ENCODE measurements at places on chromosomes 6 and 20.

DNA sequence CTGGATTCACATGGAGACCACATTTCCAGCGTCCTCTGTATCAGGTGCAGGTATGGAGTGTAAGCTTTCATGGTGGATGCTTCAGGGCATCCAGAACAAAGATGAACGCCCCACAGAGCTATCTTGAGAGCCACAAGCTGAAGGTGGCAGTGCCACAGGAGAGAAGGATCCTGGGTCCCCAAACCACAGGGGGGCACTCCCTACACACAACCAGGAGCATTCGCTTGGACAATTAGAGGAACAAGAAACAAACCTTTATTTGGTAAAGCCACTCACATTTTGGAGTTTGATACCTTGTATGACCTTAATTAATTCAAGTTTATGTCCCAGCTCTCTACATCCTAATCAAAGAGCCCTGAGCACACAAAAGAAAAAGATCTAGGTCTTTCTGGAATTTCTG, 406.3 kb downstream of the PREX1 start:
- no peak for DNase-seq

DNA sequence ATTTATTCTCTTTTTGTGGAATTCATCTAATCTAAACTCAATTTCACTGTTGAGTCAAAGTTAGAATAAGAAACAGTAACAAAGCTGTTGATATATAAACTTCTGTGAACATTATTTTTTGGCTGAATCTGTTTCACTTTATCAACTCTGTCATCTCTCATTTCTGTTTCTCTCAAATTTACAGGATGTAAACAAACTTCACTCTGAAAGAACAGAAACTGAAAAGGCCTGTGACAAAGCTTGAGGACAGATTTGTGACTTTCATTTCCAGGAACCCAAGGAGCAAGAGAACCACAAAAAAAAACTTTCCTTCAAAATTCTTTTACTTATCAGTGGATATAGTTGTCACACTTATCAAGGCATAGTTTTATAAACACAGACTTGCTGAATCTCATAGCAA, 447.9 kb upstream of the OPRM1 start:
- DNase-seq, result no peak

GRCh38 chr6:88513920-88514319, 347.8 kb upstream of the CNR1 start:
- no peak for DNase-seq

DNA sequence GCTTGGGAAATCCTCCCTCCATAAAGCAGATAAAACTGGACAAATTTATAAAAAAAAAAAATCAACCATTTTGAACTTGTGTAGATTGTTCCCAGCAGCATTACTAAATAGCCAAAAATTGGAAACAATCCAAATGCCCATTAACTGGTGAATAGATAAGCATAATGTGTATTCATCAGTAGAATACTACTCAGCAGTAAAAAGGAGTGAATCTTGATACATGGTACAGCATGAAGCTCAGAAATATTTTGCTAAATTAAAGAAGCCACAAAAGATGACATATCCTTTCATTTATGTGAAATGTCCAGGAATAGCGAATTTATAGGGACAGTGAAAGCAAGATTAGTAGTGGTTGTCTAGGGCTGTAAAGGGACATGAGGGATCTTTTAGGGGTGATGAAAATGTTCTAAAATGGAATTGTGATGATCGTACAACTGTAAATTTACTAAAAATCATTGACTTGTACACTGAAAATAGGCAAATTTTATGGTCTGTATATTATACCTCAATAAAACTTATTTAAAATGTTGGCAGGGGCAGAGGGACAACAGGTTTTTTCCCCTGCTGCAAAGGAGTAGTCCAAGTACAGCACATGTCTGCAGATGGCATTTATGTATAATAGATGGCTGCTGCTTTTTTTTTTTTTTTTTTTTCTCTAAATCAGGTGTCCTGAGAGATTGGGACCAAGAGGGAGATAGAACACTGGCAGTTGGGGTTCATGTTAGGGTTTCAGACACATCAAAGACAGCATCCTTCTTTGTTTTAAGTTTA, 59.5 kb downstream of the CBFA2T2 start:
- DNase-seq, result no peak

DNA sequence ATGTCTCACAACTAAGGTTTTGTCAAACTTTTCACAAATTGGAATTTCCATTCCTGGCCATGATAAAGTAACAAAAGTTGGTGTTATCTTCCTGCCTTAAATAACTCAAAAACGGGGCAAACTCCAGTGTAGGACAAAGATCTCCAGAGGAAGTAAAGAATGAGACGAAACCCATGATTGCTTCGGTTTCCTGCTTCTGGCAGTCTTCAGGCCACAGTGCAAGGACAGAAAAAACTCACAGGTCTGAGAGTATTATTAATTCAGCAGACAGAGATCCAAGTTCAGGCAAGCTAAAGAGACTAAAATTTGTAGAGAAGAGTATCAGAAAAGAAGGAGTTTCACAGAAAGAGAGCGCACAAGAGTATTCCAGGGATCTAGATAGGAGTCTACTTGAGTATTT, 64.8 kb upstream of the RCAN2 start:
- DNase-seq, result no peak

- DNase-seq, result no peak
Observed at GRCh38 chr20:57595041-57596030, 24.9 kb downstream of the ZBP1 start.

DNA sequence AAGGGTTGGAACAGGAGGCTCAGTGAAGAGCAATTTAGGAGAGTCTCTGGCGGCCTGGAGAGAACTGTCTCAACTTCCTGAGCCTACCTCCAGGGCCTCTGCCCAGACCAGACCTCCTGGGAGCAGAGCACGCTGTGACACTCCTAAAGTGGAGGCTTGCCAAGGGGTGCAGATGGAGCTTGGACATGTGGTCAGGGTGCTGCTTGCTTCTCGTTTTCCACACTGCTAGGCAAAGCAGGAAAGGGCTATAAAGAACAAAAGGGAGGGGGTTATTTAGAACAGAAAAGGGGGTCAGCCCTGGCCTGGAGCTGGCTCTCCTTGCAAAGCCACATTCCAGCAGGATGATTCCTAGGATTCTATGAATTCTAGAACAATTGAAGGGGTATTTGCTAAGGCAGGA, 145.7 kb upstream of the GGTLC1 start:
- DNase-seq, result no peak

GRCh38 chr6:141077355-141078333, 1055.1 kb upstream of the GJE1 start:
- DNase-seq, result no peak

GRCh38 chr6:38404900-38405556, 234.7 kb downstream of the BTBD9 start:
- no peak for DNase-seq

Data from AG09309 (cell line).